Activated T-helper 2 cell treated with anti-CD3 and anti-CD28 coated beads, Interferon-gamma antibody, Interleukin-2, Interleukin-4, amounts not matched to agents 10 μg/mL and 5 μg/mL and 100 μg/mL, durations not matched to agents 14 hours and 24 hours and 36 hours (primary cell): ENCODE measurements at places on chromosomes 11 and 22.

- H3K4me3 ChIP-seq, result peak overlapping the region; percentile 96
- H3K27me3 ChIP-seq, result no peaks in the 10 kb centered on the region
- H3K36me3 ChIP-seq, result peaks cover 76% of the 10 kb centered on the region
- DNase-seq, result no peak
- H3K4me1 ChIP-seq, result peaks cover 40% of the 10 kb centered on the region
Measured at GRCh38 chr11:8683115-8683807, 669 bp downstream of the RPL27A start.

DNA sequence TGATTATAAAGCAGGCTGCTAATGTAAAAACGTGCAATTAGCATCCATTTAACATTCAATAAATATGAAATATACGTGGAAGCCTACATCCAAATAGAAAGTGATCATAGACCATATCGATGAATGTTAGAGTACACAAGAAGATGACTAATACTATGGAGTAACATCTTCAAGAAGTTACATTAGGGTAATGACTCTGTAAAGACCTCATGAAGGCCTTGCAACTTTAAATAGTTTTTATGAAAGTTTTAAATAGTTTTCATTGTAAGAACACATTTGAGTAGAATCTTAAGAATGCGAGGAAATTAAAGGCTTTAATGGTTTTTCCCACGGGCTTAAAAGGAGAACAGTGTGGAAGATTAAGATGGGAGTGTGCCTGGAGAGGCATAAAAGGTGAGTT, 1.4 kb downstream of the TRIM34 start:
- peaks cover 5% of the 10 kb centered on the region for H3K36me3 ChIP-seq
- H3K27me3 ChIP-seq, result no peaks in the 10 kb centered on the region
- H3K27ac ChIP-seq, result peak overlapping the region; percentile 66
- DNase-seq, result no peak
- peaks cover 49% of the 10 kb centered on the region for H3K4me1 ChIP-seq
- H3K4me3 ChIP-seq, result peak overlapping the region; percentile 92

DNA sequence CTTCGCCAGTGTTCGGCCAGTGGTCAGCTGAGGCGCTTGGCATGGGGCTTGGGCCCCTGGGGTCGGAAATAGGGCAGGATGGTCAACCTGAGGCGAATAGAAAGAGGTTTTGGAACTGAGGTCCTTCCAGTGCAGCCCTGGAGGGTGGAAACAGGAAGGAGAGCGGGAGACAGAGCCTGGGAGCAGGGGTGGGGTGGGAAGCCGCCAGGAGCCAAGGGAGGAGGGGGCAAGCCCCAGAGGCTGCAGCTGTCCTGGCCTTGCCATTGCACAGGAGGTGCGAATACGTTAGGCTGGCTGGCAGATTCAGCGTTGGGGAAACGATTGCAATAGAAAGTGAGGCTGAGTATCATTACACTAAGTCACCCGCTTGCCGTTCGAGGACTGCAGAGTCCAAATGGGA, 13.9 kb upstream of the KCTD17 start:
- no peak overlapping the region for H3K4me3 ChIP-seq
- peaks cover 10% of the 10 kb centered on the region for H3K4me1 ChIP-seq
- DNase-seq, result no peak
- H3K36me3 ChIP-seq, result no peaks in the 10 kb centered on the region
- no peaks in the 10 kb centered on the region for H3K27me3 ChIP-seq
- no peak overlapping the region for H3K27ac ChIP-seq

DNA sequence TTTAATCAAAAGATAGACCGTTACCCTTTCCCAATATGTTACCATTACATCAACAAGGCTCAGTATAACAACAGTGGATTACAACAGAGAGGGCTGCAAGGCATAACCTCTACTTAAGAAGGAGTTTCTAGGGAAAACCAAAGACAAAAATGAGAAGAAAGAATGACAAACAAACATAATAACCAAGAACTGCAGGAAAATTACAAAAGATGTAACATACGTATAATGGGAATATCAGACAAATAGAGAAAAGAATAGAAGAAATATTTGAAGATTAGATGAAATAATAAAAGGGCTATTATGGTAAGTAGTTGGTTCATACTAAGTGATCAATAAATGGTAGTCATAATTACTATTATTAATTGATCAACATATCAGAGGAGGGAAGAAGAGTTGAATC, 39.1 kb downstream of the SPON1 start:
- H3K4me3 ChIP-seq, result no peak overlapping the region
- DNase-seq, result no peak
- no peak overlapping the region for H3K27ac ChIP-seq
- H3K36me3 ChIP-seq, result no peaks in the 10 kb centered on the region
- peaks cover 9% of the 10 kb centered on the region for H3K27me3 ChIP-seq
- no peaks in the 10 kb centered on the region for H3K4me1 ChIP-seq

GRCh38 chr11:76236092-76236999, 30.0 kb upstream of the WNT11 start:
- peak overlapping the region; percentile 90 for H3K27ac ChIP-seq
- H3K36me3 ChIP-seq, result no peaks in the 10 kb centered on the region
- DNase-seq, result no peak
- H3K4me1 ChIP-seq, result peaks cover 41% of the 10 kb centered on the region
- H3K4me3 ChIP-seq, result peak overlapping the region; percentile 89
- peaks cover 16% of the 10 kb centered on the region for H3K27me3 ChIP-seq

- no peak overlapping the region for H3K27ac ChIP-seq
- H3K27me3 ChIP-seq, result peaks cover 2% of the 10 kb centered on the region
- no peaks in the 10 kb centered on the region for H3K4me1 ChIP-seq
- no peak overlapping the region for H3K4me3 ChIP-seq
Measured at GRCh38 chr11:116172851-116173250, 599.9 kb downstream of the BUD13 start.

DNA sequence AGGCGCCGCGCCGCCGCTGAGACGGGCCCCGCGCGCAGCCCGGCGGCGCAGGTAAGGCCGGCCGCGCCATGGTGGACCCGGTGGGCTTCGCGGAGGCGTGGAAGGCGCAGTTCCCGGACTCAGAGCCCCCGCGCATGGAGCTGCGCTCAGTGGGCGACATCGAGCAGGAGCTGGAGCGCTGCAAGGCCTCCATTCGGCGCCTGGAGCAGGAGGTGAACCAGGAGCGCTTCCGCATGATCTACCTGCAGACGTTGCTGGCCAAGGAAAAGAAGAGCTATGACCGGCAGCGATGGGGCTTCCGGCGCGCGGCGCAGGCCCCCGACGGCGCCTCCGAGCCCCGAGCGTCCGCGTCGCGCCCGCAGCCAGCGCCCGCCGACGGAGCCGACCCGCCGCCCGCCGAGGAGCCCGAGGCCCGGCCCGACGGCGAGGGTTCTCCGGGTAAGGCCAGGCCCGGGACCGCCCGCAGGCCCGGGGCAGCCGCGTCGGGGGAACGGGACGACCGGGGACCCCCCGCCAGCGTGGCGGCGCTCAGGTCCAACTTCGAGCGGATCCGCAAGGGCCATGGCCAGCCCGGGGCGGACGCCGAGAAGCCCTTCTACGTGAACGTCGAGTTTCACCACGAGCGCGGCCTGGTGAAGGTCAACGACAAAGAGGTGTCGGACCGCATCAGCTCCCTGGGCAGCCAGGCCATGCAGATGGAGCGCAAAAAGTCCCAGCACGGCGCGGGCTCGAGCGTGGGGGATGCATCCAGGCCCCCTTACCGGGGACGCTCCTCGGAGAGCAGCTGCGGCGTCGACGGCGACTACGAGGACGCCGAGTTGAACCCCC, 798 bp downstream of the BCR start:
- H3K27ac ChIP-seq, result no peak overlapping the region
- no peaks in the 10 kb centered on the region for H3K27me3 ChIP-seq
- peak overlapping the region; percentile 87 for H3K4me3 ChIP-seq

DNA sequence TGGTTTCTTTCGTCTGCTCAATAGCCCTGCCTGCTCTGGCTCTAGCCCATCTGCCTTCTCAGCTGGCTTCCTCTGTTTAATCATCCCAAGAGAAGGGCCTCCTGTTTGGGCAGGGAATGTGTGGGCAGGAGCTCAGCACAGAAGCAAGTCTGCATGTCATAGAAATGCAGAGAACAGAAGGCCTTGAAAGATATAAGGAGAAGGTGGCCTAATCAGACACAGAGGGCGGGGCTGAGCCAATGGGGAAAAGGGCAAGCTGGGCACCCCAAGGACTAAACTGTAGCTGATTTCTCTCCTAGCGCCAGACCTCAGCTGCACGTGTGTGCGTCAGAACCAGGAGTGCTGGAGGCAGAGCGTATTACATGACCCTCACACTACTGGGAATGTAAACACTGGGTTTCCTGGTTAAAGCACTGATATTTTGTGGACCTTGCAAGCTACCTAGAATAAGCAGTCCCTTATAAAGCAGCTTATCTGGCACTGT, 7.6 kb upstream of the CCKBR start:
- DNase-seq, result no peak
- H3K36me3 ChIP-seq, result no peaks in the 10 kb centered on the region
- no peak overlapping the region for H3K4me3 ChIP-seq
- H3K4me1 ChIP-seq, result no peaks in the 10 kb centered on the region
- H3K27ac ChIP-seq, result no peak overlapping the region

GRCh38 chr22:29251265-29251664, 16.5 kb downstream of the RHBDD3 start:
- H3K27ac ChIP-seq, result no peak overlapping the region
- no peak overlapping the region for H3K4me3 ChIP-seq
- peaks cover 6% of the 10 kb centered on the region for H3K4me1 ChIP-seq
- no peak for DNase-seq

DNA sequence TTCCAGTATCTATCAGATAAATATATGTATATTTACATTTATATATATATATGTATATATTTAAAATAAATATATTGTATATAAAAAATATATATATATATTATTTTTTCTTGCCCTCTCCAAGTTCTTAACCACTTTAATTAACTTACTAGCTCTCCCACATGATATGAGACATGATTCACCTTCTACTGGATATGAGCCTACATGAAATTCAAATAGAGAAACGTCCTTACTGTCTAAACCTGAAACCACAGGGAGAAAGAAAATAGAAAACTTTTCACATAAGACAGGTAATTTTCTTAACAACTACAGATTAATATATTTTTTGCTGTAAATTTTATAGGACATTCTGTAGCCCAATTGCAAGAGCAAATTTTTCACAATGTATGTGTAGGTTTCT, 391.6 kb downstream of the ETS1 start:
- peaks cover 1% of the 10 kb centered on the region for H3K27me3 ChIP-seq
- DNase-seq, result no peak
- H3K36me3 ChIP-seq, result no peaks in the 10 kb centered on the region
- no peak overlapping the region for H3K4me3 ChIP-seq
- peak overlapping the region; percentile 15 for H3K27ac ChIP-seq
- H3K4me1 ChIP-seq, result peaks cover 42% of the 10 kb centered on the region

GRCh38 chr11:114098927-114099326, 39.4 kb downstream of the ZBTB16 start:
- H3K4me3 ChIP-seq, result no peak overlapping the region
- peaks cover 19% of the 10 kb centered on the region for H3K27me3 ChIP-seq
- H3K4me1 ChIP-seq, result peaks cover 46% of the 10 kb centered on the region
- H3K36me3 ChIP-seq, result no peaks in the 10 kb centered on the region
- no peak overlapping the region for H3K27ac ChIP-seq

GRCh38 chr22:30045901-30046715, 34.2 kb upstream of the HORMAD2 start:
- H3K4me3 ChIP-seq, result no peak overlapping the region
- no peak overlapping the region for H3K27ac ChIP-seq
- H3K36me3 ChIP-seq, result no peaks in the 10 kb centered on the region
- H3K4me1 ChIP-seq, result peaks cover 15% of the 10 kb centered on the region

DNA sequence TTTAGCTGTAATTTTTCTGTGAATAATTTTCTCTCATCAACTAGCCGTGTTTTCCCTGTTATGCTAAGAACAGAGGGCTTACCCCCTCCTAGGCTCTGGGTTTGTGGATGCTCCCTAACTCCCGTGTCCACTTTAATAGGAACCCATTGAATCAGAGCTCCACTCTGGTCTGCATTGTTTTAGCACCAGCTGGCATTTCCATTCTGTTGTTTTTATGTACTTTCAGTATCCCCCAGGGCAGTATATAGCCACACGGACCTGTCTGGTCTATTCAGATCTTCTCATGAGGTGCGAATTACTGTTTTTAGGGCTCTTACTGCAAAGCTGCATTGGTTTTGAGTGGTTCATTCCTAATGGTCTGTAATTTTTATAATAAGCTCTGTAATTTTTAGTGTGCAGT, 16.0 kb downstream of the POLD3 start:
- DNase-seq, result no peak
- no peaks in the 10 kb centered on the region for H3K27me3 ChIP-seq
- H3K4me1 ChIP-seq, result peaks cover 1% of the 10 kb centered on the region
- no peak overlapping the region for H3K4me3 ChIP-seq
- peaks cover 38% of the 10 kb centered on the region for H3K36me3 ChIP-seq
- H3K27ac ChIP-seq, result no peak overlapping the region

- no peak for DNase-seq
- no peak overlapping the region for H3K4me3 ChIP-seq
- peaks cover 7% of the 10 kb centered on the region for H3K4me1 ChIP-seq
- no peaks in the 10 kb centered on the region for H3K36me3 ChIP-seq
- H3K27me3 ChIP-seq, result peaks cover 17% of the 10 kb centered on the region
Measured at GRCh38 chr11:19953336-19953735, 206.9 kb downstream of the DBX1 start.

DNA sequence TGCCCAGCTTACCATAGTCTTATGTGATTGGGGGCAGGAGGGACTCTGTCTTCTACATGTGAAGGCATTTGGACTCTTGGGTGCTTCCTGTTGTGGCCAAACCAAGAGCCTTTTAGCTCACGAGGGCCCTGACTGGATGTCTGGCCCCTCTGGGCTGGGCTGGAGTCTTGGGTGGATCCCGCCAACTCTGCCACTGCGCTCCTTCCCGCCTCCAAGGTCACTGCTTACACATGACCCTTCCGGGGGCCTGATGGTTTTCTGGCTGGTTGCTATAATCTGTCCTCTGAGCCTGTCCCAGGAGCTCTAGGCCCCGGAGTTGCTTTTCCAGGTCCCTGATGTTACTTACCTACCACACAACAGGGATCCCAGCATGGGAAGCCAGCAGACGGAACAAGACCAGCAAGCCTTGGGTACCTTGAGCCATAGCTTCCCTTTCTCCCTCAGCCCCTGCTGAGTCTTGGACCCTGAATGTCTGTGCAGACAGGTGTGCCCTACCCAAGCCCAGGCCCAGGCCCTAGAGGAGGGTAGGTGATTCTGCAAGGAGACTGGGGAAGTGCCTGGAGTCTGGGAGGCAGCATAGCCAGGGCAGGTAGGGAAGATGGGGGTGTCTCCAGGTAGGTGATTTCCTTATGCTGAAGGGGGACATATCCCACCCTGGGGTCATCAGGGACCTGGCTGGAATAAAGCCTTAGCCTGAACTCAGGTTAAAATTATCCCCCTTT, 100.3 kb downstream of the TSPAN18 start:
- H3K27me3 ChIP-seq, result peaks cover 4% of the 10 kb centered on the region
- no peaks in the 10 kb centered on the region for H3K36me3 ChIP-seq
- no peak for DNase-seq
- H3K4me1 ChIP-seq, result no peaks in the 10 kb centered on the region

DNA sequence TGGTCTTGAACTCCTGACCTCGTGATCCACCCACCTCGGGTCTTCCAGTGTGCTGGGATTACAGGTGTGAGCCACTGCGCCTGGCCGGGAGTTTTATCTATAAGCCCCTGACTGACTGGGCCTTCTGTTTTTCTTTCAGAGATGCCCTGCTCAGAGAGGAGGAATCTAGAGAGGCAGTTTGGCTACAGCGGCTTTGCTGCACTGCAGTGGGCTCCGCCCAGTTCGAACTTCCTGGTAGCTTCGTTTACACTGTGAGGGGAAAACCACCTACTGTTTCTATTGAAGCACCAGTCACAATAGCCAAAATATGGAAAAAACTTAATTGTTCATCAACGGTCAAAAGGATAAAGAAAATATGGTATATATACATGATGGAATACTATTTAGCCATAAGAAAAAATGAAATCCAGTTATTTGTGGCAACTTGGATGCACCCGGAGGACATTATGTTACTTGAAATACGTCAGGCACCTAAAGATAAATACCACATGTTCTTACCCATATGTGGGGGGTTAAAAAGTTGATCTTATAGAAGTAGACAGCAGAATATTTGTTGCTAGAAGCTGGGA, 31.9 kb upstream of the FAM181B start:
- H3K4me1 ChIP-seq, result peaks cover 12% of the 10 kb centered on the region
- peaks cover 3% of the 10 kb centered on the region for H3K27me3 ChIP-seq
- no peaks in the 10 kb centered on the region for H3K36me3 ChIP-seq
